ENCODE measurements at places on chromosomes 3 and 15. TPM values are rescaled to one million over a fixed set of nuclear protein-coding genes. Genes with fewer than 3 reads are reported as not detected.

DNA sequence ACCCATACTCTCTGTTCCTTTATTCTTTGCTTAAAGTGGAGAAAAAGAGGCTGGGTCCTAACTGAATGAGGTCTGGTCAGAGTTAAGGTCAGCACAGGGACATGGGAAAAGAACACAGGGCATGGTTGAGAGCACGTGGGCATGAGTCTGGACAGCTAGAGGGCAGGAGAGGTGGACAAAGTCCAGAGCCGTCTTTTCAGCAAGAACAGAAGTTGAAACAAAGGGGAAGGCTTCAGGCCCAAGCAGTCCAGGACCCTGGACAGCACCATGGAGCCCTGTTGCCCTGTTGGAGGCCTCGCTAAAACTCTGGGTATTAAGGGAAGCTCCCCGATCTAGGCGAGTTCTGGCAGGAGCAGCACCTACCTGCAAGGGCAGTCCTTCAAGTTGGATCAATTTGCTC is 50.7 kb downstream of the XYLB start:
- DNase-seq: peak; percentile 8
- no peaks in the 10 kb centered on the region for H3K27me3 ChIP-seq
- H3K4me3 ChIP-seq: no peak overlapping the region
- H3K27ac ChIP-seq: no peak overlapping the region
- no peaks in the 10 kb centered on the region for H3K4me1 ChIP-seq

Gene SPINK8
- not detected for total RNA-seq

- H3K4me3 ChIP-seq: no peak overlapping the region
- no peak for DNase-seq
- no peaks in the 10 kb centered on the region for H3K36me3 ChIP-seq
- H3K27ac ChIP-seq: no peak overlapping the region
- peaks cover 2% of the 10 kb centered on the region for H3K27me3 ChIP-seq
Observed at GRCh38 chr3:143850877-143851276, 2.6 kb upstream of the SLC9A9 start.

Gene WDR82
- 105 TPM for total RNA-seq

DNA sequence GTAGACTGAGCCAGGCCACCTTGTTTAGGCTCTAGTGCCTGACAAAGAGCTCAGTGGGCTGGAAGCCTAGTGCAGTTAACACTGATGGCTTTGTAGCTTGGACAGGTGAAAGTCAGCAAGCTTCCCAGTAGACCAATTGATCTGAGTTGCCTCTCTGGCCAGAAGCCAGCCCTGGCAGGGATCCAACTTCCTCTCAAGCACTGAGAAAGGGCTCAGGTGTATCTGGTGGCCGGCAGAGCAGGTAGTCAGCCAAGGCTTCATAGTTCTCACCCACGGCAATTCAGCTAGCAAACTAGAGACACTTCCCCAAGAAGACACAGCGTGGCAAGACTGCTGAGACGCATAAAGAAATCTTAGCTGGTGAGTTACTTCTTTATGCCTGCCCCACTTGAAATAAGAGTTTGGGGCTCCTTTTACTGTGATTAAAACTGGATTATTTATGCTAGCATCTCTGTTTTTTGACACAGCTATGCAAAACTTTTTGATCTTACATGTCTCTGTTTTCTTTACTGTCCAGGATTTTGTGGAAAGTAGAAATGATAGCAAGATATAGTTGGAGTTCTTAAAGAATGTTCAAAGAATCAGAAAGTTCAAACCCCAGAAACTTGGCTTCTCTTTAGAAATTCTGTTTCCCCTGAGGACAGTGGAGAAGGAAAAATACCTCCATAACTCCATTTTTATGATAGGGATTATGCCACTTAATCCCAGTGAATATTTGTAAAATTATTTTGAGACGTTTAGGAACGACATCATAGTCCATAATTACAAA is 8.4 kb upstream of the CA12 start:
- H3K4me1 ChIP-seq: peaks cover 7% of the 10 kb centered on the region
- H3K4me3 ChIP-seq: no peak overlapping the region
- H3K27ac ChIP-seq: no peak overlapping the region

Gene CFAP44
- 3.1 TPM for total RNA-seq

DNA sequence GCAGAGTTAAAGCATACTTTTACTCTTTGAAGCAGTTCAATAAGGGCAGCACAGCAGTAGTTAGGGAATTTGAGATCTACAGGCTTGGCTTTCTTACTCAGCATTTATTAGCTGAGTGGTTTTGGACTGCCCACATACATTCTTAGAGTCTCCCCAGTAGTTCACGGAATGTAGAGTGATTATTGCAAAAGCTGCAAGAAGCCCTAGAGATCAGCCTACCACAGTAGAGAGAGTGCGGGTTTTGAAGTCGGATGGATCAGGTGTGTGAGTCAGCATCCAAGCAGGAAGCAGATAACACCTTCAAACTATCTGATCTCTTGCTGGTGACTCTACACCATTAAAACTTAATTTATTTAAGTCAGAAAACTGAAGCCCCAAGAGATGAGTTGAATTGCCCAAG is 171.9 kb downstream of the SYNPR start:
- no peak for DNase-seq
- H3K4me1 ChIP-seq: no peaks in the 10 kb centered on the region
- H3K4me3 ChIP-seq: no peak overlapping the region
